Frontal cortex (tissue), 4 donors: ENCODE measurements at places on chromosomes 7 and 10. TPM values are rescaled to one million over a fixed set of nuclear protein-coding genes. Genes with fewer than 3 reads are reported as not detected.

DNA sequence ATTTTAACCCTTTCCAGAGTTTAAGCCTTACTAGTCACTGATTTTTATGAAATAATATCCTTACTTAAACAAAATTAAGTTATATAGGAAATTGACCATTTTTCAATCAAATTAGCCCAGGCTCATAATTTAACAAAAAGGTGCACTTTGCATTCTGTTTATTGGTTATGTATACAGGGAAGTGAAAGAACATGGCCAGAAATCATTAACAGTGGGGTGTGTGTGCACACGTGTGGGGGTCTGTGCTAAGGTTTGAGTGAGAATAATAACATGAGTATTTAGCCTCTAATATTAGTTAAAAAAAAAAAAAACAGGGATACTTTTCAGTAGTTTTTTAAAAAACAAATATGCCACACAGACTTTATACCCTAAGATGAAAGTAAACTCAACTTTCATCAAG lies 510.5 kb upstream of the PFKP start:
- no peak for DNase-seq

DNA sequence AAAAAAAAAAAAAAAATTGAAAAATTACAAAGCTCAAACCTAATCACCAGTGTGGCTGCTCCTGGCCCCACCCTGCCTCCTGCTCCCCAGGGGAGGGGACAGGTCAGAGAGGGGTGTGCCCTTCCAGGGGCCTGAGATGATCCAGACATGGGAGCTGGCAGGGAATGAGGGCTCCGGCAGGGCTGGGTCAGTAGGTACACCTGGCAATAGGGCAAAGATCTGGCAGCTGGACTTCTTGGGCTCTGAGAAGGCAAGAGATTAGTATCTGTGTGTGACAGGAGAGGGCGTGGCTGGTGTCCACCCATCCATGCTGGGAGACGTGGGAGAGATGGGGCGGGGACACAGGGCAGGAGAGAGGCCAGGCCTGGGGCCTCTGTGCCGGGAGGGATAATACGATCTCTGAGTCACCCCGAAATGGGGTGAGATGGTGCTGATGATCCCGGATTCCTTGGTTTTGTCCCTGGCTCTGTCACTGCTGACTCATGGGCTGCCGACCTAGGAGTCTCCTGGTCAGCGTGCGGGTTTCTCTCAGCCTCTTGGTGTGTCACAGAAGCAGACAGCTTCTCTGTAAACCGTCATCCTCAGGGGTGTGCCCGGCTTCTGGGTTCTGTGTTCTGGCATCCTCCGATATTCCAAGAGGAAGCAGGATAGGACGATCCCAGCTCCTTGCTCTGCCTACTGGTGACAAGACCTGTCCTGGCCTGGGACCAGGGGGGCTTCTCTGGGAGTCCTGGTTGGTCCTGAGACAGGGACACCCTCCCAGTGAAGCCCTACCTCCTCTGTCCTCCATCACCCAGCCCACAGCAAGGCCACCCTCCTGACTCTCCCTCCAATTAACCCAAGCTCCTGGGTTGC lies 8.2 kb upstream of the CLDN4 start:
- no peak for DNase-seq

DNA sequence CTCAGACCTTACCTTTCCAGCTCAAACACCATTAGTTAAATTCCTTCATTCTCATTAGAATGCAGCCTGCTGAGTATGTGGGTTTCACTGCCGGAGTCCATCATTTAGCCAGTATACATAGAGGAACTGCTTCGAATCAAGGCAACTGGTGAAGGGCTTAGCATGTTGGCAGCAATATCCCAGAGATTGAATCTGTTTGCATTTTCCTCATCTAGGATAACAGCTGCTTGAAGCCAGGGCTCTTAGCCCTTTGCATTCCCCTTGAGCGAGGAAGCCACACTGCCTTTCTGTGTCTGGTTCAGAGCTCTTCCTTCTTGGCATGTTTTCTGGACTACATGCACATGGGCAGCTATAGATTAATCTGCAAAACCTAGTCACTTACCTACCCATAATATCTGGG lies 14.7 kb downstream of the NODAL start:
- DNase-seq: no peak

Gene VIPR2
- 0.41 TPM for total RNA-seq

Gene SLC16A12
- total RNA-seq: 1.2 TPM

Gene GNAI1
- total RNA-seq: 152 TPM

- no peak for DNase-seq
Observed at GRCh38 chr10:128859738-128860386, 607.2 kb upstream of the MGMT start.

DNA sequence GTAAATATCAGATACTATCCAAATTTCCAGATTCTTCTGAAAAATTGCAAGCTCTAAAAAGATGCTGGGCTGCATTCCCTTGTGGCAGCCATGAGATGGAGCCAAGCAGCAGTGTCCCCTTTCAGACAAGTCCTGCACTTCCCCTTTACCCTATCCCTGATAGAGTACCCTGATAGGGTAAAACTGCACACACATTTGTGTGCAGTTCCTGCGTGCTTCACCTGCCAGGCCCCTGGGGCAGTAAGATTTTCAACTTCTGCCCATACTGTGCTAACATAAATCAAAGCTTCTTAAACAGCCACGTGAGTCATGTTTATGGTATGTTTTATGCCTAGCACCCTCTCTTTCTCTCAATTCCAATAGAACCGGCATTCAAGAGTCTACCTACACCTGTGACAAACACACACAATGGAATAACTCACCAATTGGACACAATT lies 52.2 kb downstream of the IFIT5 start:
- DNase-seq: no peak

Gene ZNF365
- total RNA-seq: 22.0 TPM

Gene DRGX
- not detected for total RNA-seq

DNA sequence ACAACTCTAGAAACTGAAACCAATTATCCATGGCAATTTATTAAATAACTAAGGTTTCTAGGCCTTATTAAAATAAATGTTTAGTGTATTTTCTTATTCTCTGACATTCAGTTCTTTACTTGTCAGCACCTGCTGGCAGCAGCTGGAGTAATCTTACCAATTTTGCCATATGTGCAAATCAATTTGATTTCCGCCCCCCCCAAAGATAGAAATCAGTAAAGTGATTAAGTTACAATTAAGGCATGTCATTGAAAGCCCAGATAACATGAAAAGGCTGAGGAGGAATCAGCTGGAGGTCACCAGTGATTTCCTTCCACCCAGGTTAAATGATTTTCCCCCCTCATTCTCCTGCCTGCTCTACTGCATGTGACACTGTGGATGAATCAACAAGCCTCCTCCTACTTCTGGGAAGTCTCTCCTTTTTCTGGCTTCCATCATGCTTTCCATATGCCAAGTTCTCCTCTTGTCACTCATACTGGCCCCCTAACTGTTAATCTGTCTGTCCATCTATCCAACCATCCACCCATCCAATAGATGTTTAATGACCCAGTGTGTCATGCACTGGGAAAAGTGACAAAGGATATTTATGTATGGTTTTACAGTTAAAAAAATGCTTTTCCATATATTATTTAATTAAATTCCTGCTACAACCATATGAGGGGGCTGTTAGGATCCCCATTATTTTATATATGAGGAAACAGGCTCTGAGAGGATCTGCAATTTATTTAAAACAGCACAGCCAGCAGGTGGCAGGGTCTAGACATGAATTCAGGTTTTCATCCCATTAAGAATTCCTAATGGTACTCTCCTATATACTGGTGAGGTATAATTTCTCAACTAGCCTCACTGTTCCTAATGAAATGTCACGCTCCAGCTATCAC lies 116.5 kb downstream of the ATXN7L1 start:
- DNase-seq: peak; percentile 29

Gene PPA1
- total RNA-seq: 351 TPM

Gene FASTK
- total RNA-seq: 32.6 TPM

GRCh38 chr10:47059606-47060311 lies 148.5 kb downstream of the PTPN20 start:
- no peak for DNase-seq

DNA sequence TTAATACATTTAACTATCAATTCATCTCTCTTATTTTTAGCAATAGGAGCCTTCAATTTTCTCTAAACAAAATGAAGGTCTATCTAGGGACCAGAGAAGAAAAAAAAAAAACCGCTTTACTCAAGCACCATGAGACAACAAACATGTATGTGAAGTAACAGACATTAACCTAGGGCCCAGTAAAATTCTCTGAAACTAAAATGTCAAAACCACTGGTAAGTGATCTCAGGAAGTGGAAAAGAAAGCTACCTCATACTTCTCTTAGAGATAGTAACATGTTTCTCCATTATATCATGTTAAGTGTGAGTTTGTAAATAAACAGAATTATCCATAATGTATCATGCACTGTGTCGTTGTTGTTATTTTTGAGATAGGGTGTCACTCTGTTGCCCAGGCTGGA lies 35.4 kb upstream of the PTER start:
- DNase-seq: no peak

DNA sequence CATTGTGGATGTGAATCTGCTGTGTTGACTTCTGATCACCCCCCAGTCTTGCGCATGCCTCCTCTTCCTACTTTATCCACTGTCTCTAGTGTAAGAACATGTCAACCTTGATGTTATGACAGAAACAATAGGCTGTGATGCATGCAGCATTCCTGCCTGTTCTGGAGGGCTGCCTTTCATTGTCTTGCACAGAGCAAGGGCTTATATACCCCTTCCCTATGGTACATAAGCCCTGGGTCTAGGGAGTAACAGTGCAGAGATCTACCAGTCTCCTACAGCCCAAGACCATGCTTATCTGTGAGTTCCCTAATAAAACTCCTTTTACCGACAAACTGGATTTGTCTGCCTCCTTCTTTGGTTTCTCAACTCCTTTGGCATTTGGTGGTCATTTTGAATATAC lies 177.0 kb upstream of the STK17A start:
- DNase-seq: no peak

DNA sequence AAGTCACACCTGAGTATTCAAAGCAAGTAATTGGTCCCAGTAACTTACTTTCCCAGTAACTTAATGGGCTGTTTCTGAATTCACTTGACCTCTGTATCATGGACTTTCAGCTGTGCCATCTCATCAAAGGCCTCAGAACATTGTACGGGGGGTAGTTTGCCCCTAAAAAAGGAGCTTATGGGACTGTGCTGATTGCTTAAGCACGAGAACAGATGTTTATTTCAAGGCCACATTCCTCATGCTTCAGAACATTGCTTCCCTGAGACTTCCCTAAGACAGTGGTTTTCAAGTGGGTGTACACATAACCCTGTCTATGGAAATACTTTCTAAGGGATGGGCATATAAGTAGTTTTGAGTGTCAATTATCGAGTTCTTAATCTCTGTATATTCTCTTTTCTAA lies 26.8 kb downstream of the CALCR start:
- no peak for DNase-seq

DNA sequence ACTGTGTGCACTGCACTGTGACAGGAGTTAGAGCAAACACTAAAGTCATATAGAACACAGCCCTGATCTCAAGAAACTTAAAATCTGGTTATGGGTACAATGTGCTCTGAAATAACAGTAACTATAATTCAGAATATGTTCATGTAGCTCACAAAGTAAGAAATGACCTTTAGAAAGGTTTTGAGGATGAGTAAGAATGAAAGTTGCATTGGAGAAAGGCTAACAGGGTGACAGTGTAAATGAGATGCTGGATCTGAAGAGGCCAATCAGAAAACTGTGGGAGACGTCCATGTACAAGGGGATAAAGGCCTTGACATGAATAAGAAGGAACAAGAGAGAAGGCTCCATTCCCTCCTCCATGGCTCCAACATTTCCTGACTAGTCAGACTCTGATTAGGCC lies 124.7 kb downstream of the GRM3 start:
- no peak for DNase-seq

GRCh38 chr10:78609976-78610375 lies 458.8 kb upstream of the ZMIZ1 start:
- DNase-seq: no peak

GRCh38 chr10:89171996-89172395 lies 35.1 kb downstream of the CH25H start:
- DNase-seq: no peak

GRCh38 chr7:134420424-134421125 lies 38.3 kb downstream of the AKR1B1 start:
- peak; percentile 59 for DNase-seq

Gene GRM3
- total RNA-seq: 155 TPM
